ENCODE measurements at places on chromosomes 4 and X.

DNA sequence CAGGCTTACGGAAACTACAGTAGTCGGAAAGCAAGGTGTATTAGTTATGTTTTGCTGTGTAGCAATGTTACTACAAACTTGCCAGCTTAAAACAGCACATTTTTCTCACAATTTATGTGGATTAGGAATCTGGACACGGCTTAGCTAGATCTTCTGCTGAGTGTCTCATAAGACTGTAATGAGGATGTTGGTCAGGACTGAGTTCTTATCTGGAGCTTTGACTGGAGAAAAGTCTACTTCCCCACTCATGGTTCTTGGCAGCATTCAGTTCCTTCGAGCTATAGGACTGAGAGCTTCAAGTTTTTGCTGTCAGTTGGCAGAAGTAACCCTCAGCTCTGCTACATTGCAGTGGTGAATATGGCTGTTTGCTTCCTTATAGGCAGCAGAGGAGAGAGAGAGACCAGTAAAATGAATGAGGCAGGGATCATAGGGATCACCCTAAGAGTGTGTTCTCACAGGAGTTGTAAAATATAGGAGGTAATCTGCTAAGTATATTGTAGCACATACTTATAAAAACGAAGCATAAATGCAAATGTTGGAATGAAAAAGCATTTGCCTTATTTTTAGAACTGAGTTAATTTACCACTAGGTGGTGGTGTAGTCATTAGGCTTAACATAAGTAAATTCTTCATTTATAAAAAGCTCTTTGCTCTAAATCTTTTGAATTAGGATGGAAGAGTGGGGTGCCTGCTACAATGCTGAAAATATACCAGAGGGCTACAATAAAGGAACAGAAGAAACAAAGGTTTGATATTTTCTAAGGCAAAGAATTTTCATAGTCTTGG is 38.6 kb downstream of the ALG13 start:
- DNase-seq = no peak

DNA sequence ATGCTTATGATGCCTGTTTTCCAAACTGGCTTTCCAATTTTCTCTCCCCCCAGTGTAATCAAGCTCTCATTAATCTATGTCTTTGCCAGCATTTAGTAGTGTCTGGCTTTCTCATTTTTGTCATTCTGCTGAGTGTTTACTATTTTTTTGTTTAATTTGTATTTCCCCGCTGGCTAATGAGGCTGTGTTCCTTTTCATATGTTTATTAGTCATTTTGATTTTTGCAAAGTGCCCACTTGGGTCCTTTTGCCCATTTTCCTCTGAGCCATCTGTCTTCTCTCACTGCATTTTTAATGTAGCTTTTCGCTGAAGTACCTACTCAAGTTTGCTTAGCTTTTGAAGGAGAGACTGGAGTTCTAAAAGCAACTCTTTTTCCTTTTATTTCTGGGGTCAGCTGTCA is 14.7 kb downstream of the DCK start:
- no peak for DNase-seq

DNA sequence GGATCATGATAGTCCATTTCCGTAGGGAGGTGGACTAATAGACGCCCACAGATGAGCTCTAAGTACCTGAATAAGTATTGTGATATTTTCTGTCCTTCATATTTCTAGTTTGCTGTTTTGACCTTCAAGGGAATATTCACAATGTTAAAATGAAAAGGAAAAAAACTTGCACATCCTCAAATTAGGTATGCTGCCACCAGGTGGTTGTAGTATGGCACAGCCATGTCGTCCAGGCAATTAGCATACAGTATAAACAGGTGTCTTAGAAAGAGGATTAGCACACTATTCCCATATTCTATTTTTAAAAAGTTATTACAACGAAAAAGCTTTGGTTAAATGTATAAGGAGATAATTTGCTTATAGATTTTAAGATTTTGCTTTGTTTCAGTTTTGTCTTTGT is 802.0 kb downstream of the RPA4 start:
- no peak for DNase-seq

GRCh38 chrX:130756233-130756632 is 146.8 kb downstream of the ENOX2 start:
- DNase-seq = no peak

- DNase-seq = no peak
Observed at GRCh38 chr4:142565771-142566170, 280.3 kb downstream of the INPP4B start.

DNA sequence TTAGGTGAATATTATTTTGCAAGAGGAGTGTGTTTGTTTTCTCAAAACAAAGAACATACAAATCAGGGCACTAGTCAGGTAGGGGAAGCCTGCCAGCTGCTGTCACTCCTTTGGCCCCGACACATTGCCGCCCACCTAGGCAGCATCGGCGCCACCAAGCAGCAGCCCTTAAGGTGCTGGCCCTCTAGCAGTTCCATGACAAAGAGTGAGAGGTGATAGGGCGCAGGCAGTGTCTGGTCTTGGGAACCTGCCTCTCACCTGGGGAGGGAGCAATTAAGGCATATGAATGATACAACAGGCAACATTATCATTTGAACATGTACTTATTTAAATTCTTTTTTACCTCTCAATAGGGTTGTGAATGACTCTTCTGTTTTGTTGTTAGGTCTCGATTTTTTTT is 135.1 kb downstream of the PLS3 start:
- no peak for DNase-seq

GRCh38 chr4:142095886-142096605 is 459.7 kb downstream of the IL15 start:
- DNase-seq = no peak

DNA sequence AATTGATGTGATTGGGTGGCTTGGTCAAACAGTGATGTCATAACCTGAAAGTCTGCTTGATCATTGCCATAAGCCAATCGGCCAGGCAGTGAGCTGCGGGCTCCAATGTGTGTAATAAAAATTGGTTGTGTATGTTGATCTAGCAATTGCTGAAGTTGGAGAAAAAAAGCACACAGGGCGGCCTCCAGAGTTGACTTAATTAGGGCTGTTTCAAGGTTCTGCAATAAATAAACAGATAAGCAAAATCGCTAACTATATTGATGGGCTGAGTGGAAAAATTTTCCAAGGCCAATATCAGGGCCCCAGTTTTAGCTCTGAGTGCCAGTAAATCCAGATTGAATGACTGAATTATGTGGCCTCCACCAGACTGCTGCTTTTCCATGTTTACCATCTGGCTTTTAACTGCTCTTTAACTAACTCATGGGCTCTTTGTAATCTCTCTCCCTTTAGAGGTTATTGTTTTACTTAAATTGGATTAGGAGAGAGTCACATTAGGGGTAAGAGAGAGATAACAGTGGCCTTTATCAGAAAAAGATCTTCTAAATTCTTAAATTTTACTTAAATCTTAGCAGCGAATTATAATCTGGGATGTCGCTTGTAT is 160.6 kb upstream of the WDFY3 start:
- DNase-seq = no peak

DNA sequence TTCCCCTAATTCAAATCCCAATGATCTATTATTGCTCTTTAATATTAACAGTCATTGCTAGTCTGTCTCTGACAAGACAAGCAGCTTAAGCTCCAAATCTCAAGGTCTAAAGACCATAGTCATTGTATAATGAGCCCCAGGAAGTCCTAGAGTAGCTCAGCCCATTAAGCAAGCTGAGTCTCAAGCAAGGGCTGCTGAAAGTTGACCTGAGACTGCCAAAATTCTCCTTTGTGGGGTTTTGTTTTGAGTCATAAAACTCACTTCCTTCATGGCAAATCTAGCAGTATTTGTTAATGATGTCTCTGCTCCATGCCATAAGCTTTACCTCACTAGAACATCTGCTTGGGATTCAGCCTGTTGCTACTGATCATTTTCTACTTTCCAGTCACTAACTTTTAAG is 313.2 kb downstream of the ANTXR2 start:
- DNase-seq = no peak
